ENCODE measurements at places on chromosomes 5 and 9. TPM values are rescaled to one million over a fixed set of nuclear protein-coding genes. Genes with fewer than 3 reads are reported as not detected.

ANKRD55 gene
- total RNA-seq, result not detected

FBXL7 gene
- total RNA-seq, result 2.5 TPM

KIF24 gene
- total RNA-seq, result 8.3 TPM

DMRT3 gene
- total RNA-seq, result not detected

PRDM9 gene
- total RNA-seq, result not detected

FBN2 gene
- total RNA-seq, result 12.8 TPM

ZFP2 gene
- not detected for total RNA-seq

PCA3 gene
- not detected for total RNA-seq

CNTNAP3B gene
- total RNA-seq, result 4.1 TPM

DIRAS2 gene
- not detected for total RNA-seq

PCDHGB3 gene
- 1.5 TPM for total RNA-seq

GZMA gene
- 0.16 TPM for total RNA-seq

NRARP gene
- total RNA-seq, result 0.90 TPM

DNA sequence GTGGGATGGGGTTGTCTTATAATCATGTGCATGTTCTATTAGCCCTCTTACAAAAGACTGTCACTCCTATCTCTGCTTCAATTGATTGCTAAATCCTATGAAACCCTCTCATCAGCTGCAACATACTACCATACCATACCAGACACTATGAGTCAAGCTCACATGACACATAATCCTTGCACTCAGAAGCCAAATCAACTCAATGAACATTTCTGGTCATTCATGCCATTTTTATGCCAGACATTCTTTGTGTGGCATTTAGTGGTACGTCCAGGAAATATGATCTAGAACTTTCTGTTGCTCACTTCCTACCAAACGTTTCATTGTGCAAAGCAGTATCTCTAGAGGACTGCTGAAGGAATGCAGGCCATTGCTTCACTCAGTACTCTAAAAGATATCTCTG lies 159.2 kb upstream of the GNA14 start:
- peak; percentile 92 for DNase-seq

GRCh38 chr5:171226864-171227263 lies 82.2 kb upstream of the TLX3 start:
- no peak for DNase-seq

DNA sequence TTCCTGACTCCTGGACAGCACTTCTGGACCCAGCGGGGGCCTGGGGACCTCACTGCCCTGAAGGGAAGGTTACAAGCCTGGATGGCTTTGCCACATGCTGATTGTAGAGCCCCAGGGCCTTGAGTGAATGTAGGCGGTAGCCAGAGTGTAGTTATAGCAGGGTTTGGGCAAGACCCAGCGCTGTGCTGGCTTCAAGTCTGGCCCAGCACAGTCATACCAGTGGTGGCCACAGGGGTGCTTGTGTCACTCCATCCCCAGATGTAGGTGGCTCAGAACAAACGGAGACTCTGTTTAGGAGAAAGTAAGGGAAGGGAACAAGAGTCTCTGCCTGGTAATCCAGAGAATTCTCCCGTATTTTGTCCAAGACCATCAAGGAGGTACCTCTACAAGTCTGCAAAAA lies 84.6 kb downstream of the STARD4 start:
- DNase-seq, result no peak

DNA sequence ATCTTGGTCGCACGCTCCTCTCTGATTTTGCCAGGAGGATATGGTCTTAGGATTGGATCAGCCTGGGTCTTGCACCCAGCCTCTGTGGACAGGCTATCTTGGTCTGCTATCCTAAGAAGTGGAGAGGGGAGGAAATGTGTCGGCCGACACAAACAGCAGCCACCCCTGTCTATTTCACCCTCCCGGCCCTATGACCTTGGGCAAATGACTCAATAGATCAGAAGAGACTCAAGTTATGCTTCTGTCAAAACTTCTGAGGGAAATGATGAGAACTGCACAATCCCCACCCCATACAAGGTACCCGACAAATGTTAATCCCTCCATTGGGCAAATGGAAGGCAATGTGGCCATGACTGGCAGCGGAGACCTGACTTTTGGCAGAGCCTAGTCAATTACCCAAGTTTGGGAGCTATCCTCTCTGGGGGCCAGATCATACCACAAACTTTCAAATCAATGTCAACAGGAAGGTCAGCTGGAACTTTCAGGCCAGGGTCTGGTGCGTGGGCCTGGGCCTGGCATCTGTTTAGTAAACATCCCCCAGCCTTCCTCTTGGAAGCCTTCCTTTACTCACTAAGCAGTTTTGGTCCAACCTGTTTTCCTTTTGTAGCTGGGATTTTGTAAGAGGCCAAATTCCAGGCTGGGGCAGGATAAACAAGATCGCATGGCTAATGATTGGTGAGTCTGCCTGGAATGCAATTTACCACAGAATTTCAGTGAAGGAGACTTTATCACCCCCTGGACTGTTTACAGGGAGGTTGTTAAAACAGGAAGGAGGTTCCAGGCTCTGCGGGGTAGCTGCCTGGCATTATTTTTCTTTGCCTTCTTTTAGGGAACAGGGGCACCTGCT lies 64.2 kb upstream of the CPEB4 start:
- DNase-seq, result peak; percentile 54

GRCh38 chr9:34996181-34996904 lies 6.8 kb downstream of the DNAJB5 start:
- no peak for DNase-seq

DNA sequence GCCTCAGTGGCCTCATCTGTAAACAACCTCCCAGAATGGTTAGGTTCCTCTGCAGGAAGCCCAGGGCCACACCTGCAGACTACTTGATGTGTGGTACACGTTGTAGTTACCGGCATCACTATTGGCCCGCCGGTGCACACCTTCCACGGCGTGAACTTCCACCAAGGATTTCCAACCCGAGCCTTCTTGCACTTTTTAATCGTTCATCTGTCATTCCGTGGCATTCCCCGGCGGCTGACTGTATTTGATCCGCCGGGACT lies 5.3 kb upstream of the TRIM41 start:
- DNase-seq, result no peak

GRCh38 chr9:135877791-135878527 lies 29.4 kb downstream of the CAMSAP1 start:
- DNase-seq, result no peak

DNA sequence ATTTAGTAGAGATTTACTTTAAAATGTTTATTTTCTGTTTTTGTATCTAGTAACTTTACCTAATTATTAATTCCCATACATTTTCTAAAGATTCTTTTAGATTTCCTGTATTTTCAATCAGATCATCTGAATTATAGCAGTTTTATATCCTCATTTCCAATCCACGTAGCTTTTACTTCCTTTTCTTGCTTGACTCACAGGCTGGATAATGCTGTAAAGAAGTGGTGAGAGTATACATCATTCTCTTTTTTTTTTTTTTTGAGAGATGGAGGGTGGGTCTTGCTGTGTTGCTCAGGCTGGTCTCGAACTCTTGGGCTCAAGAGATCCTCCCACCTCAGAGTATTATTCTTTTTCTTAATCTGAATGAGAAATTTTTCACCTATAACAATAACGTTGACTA lies 11.2 kb upstream of the SETX start:
- DNase-seq, result no peak

DNA sequence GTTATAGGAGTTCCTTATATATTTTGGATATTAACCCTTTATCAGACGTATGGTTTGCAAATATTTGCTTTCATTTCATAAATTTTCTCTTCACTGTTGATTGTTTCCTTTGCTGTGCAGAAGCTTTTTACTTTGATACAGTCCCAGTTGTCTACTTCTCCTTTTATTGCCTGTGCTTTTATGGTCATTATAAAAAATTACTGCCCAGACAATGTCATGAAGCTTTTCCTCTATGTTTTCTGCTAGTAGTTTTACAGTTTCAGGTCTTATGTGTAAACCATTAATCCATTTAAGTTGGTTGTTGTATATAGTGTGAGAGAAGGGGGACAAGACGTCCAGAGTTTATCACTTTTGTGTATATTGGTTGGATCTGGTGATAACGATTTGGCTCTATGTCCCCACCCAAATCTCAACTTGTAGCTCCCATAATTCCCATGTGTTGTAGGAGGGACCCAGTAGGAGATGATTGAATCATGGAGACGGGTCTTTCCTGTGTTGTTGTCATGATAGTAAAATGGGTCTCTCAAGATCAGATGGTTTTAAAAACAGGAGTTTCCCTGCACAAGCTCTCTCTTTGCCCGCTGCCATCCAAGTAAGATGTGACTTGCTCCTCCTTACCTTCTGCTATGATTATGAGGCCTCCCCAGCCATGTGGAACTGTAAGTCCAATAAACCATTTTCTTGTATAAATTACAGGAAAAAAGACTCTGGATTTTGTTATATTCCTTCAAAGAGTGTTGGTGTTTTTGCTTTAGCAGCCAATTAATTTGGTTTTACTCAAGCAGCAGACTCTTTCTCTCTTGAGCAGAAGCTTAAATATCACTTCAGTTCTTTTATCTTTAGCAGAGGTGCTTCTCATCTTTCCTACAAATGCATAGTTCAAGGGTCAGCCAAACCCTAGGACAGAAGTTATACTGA lies 13.7 kb downstream of the F2R start:
- no peak for DNase-seq

DNA sequence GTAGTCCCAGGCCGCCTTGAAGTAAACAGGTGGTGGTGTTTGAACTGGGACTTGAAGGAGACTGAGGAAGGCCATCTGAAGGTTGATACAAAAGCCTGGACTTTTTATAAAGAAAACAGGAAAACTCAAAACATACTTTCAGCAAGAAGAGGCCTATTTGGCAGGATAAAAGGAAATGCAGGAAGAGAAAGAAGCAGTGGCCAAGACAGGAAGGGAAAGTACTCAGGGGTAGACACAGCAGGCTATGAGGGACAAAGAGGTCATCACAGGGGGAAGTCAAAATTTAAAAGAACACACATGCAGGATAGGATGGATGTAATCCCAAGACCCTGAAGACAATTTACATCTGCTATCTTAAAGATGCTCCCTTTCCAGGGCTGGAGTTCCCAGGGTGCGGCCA lies 13.0 kb downstream of the TLE1 start:
- no peak for DNase-seq

- no peak for DNase-seq
Measured at GRCh38 chr5:142584891-142585290, 101.0 kb downstream of the FGF1 start.

- no peak for DNase-seq
Measured at GRCh38 chr9:70291446-70291845, 32.7 kb downstream of the SMC5 start.

DNA sequence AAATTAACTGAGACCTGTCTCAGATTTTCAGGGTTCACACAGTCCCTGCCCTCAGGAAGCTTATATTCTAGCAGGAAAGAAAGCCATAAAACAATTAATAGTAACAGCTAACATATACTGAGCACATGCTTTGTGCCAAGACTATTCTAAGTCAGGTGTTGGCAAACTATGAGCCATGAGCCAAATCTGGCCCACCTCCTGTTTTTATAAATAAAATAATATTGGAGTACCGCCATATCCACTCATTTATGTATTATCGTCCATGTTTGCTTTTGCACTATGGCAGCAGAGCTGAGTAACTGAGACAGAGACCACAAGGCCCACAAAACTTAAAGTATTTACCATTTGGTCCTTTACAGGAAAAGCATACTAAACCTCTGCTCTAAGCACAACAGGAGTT lies 83.3 kb upstream of the TRIO start:
- no peak for DNase-seq

- DNase-seq, result no peak
Measured at GRCh38 chr5:180291234-180291940, 496 bp downstream of the MAPK9 start.

DNA sequence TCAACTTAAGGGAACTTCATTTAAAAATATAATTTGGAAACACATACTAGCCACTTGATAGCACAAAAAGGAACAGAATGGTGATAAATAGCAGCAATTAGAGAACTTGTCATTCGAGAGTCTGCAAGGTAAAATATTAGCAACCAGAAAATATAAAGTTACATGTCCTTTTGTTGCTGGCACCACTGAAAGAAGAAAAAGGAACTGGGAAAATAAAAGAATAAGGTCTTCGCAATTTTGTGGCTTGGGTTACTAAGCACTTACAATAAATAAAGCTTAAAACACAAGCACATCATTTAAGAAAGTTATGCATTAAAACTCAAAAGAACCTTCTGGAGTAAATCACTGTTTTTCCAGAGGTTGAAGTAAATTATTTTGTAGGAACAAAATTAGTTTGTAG lies 149.9 kb upstream of the FBN2 start:
- DNase-seq, result no peak

DNA sequence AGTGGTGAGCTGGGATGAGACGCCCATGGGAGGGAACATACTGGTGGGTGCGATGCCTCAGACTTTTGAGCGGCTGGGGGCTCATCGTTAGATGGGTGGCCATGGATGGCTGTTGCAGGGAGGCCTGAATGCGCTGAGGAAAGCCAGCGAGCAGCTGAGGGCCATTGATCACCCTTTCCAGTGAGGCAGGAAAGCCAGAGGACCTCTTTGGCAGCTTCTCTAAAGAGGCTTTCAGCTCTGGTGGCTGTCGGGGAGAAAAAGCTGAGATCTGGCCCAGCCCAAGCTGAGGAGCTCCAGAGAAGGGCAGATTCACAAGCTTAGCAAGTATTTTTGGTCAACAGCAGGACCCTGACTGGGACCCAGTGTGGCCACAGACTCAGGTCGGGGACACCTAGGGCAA lies 13.3 kb upstream of the VAV2 start:
- no peak for DNase-seq

- peak; percentile 40 for DNase-seq
Measured at GRCh38 chr5:96721351-96721977, 59.3 kb downstream of the CAST start.

GRCh38 chr9:86005253-86005775 lies 64.4 kb downstream of the NAA35 start:
- DNase-seq, result no peak

DNA sequence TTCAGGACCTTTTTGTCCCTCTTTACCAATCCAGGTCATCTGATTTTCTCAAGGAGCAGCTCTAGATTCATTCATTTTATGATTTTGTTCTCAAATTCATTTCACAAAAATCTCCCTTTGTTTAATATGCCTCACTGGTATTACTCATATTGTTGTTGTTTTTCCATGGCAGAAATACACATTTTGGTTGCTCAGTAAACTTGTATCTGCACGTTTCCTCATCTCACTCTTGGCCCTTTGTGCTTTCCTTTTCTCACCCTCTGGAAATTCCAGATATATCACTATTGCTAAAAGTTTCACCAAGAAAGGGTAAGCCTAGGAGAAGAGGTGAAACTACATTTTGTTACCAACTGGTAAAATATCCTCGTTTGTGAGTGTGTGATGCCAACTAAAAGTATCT lies 14.8 kb downstream of the ASPN start:
- DNase-seq, result no peak

- peak; percentile 71 for DNase-seq
Measured at GRCh38 chr9:95852059-95853032, 23.1 kb upstream of the ERCC6L2 start.

DNA sequence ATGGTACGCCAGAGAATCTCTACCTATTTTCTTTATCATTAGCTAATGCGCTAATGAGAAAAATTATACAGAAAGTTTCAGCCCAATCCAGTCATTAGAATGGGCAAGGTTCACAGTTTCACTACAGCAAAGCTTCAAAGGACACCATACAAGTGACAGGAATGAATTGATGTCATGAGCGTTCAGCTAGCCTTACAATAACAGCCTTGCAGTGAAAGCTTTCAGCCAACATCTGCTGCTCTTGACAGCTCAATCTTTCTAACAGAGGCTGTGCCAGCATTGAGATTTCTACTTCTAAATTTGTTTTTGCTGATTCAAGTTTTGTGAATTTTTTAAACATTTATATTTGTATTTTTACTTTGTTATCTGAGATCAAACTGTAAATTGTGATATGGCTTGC lies 302.4 kb upstream of the FAM174A start:
- DNase-seq, result no peak

All from HT1080 (cell line).